Gastrocnemius medialis (tissue), 4 donors: ENCODE measurements at places on chromosomes 11 and 22. TPM values are rescaled to one million over a fixed set of nuclear protein-coding genes. Genes with fewer than 3 reads are reported as not detected.

DNHD1 gene
- total RNA-seq: 10.5 TPM

FGF3 gene
- not detected for total RNA-seq

NXF1 gene
- 27.2 TPM for total RNA-seq

DNA sequence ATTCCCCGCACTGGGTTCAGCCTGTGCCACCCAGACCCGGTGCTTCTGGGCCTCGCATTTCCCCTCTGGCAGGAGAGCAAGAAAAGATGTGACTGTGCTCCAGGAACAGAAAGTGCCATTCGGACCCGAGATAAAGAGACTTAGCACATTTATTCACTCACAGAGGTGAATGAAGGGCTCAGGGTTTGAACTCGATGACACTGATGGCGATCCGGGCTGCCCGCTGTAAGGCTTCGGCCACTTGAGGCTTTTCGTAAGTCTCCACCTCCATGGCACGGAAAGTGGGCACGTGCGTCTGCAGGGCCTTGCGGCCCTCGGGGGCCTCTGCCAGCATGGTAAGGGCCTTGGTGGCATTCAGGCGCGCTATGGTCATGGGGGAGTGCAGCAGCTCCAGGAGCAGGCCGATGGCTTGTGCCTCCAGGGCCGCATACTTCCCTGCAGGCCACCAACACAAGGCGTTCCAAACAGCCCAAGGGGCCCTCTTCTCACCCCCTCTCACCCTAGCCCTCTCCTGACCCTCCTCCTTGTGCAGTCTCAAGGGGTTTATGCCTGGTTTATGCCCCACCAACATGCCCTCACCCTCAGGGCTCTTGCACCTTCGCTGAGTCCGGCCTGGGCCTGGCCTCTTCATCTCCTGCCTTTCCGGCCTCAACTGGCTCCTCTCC, 10.9 kb upstream of the GNAZ start:
- H3K4me1 ChIP-seq: no peaks in the 10 kb centered on the region
- no peaks in the 10 kb centered on the region for H3K36me3 ChIP-seq

DNA sequence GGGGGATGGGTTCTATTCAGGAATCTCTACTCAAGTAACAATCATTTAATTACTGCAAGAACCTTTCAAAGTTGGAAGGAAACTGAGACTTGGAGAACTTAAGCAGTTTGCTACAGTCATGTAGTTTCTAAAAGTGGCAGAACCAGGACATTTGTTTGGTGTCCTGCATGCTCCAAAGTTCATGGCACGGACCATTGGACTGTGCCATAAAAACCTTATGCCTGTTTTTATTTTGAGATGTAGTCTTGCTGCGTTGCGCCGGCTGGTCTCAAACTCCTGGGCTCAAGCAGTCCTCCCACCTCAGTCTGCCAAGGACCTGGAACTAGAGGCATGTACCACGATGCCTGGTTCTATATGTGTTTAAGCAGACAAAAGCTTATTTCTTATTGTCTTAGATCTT, 18.6 kb upstream of the AIFM3 start:
- H3K4me1 ChIP-seq: peaks cover 41% of the 10 kb centered on the region
- H3K4me3 ChIP-seq: no peak overlapping the region
- H3K36me3 ChIP-seq: peaks cover 29% of the 10 kb centered on the region
- no peak for DNase-seq
- H3K27ac ChIP-seq: no peak overlapping the region

GRCh38 chr11:102476069-102476468, 23.5 kb upstream of the TMEM123 start:
- no peak overlapping the region for H3K4me3 ChIP-seq
- no peaks in the 10 kb centered on the region for H3K27me3 ChIP-seq
- H3K36me3 ChIP-seq: no peaks in the 10 kb centered on the region
- H3K27ac ChIP-seq: no peak overlapping the region
- DNase-seq: no peak
- no peaks in the 10 kb centered on the region for H3K4me1 ChIP-seq

DNA sequence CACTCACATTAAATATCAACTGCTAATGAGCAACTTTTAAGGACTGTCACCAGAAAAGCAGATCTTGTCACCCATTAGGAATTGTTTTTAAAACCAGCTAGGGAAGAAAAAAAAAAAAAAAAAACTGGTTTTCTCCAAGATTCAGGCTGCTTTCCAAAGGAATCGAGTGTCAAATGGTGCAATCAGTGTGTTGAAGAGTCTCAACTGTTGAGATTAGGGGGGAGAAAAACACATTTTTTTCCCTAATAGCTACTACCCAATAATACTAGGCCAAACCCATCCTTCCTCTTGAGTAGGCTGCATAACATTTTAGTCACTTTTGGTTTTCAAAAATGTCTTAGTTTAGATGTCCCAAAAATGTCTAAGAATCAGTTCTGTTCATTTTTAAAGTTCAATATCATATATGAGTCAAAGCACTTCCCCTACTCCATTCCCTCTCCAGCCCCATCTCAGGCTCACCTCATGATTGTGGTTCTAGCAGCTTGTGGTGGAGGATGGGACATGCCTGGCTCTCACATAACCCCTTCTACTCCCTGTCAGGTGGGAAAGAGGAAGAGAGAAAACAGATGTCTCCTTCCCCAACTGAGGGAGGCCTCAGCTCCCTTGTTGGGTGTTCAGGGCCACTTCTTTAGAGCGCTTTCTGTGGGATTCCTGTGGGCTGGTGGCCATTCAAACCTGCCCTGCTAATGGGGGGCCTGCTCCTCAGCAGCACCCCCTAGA, 193.6 kb downstream of the CWF19L2 start:
- no peaks in the 10 kb centered on the region for H3K4me1 ChIP-seq
- no peak overlapping the region for H3K4me3 ChIP-seq
- H3K27me3 ChIP-seq: no peaks in the 10 kb centered on the region
- no peak overlapping the region for H3K27ac ChIP-seq

DNA sequence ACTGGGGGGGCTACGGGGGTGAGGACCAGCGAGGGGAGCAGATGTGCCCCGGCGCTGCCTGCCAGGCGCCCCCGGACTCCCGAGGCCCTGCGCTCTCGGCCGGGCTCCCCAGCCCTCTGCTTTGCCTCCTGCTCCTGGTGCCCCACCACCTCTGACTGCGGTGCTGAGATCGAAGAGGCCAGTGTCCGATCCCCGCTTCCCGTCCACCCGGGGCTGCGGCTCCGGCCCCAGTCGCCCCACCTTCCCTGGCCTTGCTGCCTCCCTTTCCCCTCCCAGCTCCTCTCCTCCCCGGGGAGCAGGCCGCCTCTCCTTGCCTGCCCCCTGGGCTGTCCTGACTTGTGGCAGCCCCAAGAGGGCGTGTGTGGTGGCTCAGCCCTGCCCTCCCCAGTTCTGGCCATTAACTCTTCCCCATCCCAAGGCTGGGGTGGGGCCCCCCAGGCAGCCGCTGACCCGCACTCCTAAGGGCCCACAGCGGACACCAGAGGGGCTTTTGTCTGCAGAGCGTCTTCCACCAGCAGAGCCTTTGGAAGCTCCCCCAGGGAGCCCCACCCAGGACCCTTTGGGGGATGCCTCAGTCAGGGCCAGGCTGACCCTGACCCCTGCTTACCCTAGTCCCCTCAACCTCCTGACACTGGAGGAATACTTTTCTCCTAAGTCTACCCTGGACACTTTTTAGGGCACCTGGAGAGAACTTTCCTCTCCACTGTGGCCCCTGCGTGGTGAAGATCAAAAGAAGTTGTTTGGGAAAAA, 16.6 kb downstream of the RTN4RL2 start:
- peak overlapping the region; percentile 67 for H3K27ac ChIP-seq
- H3K4me3 ChIP-seq: peak overlapping the region; percentile 75
- no peaks in the 10 kb centered on the region for H3K27me3 ChIP-seq
- H3K36me3 ChIP-seq: no peaks in the 10 kb centered on the region

- H3K36me3 ChIP-seq: no peaks in the 10 kb centered on the region
- no peaks in the 10 kb centered on the region for H3K4me1 ChIP-seq
- no peak overlapping the region for H3K27ac ChIP-seq
- DNase-seq: no peak
- H3K4me3 ChIP-seq: no peak overlapping the region
- H3K27me3 ChIP-seq: no peaks in the 10 kb centered on the region
Observed at GRCh38 chr22:35528927-35529326, 11.7 kb upstream of the RASD2 start.

- no peak overlapping the region for H3K4me3 ChIP-seq
- no peak for DNase-seq
- H3K36me3 ChIP-seq: no peaks in the 10 kb centered on the region
Observed at GRCh38 chr11:33362051-33362910, 105.1 kb downstream of the HIPK3 start.

DNA sequence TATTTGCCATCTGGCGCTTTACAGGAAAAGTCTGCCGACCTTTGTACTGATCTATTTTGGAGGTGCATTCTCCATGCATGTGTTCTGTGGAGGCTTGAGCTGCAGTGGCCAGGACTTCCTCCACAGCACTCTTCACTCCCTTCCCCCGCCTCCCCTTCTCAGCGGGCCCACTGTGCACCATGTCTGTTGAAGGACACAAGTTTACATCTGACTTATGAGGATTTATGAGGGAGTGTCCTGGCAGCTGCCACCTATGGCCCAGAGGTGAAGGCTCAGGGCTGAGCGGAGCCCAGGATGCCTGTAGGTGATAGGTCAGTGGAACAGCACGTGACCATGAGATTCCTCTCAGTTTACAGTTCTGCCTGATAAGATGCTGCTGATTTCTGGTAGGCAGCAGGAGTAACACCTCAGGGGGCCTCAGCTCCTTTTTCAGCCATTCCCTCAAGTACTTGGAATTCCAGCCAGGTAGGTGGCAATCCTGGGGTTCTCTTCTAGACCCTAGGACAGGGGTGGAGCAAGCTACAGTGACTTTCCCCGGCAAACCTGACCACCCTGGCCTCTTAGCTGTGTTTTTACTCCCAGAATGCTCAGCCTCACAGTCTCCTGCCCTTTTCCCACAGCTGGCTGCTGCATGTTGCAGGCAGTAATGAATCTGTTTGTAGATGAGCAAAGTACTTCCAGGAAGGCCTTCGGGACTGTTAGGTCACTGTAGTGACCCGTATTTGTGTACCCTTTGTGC, 59.9 kb downstream of the PPFIBP2 start:
- H3K4me1 ChIP-seq: peaks cover 79% of the 10 kb centered on the region
- no peaks in the 10 kb centered on the region for H3K27me3 ChIP-seq
- no peak for DNase-seq
- no peak overlapping the region for H3K4me3 ChIP-seq
- H3K27ac ChIP-seq: peak overlapping the region; percentile 26

DNA sequence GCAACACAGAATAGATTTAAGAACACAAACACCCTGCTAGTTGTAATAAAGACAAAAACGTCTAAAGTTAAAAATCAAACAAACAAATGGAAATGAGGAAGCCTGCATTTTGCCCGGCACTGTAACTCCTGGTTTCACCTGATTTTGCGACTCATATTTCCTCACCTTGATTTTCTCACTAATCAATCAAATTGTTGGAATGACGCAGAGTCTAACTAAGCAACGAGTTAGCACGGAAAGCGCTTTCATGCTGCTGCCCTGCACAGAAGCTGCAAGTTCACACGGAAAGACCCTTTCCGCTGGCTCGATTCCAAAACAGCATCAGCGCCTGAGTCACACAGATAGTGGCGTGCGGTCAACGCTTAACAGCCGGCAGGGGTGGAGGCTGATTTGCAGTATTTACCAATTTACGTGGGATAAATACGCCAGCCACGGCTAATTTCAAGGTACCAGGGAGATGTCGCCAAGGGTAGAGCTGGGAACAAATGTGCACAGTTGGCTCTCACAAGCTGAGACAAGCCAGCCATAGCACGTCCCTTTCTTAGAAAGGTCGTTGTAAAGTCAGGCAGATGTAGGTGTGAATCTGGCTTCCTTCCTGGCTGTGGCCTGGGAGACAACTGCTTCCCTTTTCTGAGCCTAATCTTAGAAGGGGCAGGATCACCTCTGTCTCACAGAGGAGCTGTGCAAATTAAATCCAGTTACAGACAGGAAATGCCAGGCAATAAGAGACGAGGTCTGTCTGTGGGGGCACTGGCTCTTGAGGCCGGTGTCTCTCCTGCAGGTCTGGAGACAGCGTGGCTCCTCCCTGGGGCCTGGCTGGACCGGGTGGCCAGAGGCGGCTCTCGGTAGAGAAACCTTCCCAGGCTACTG, 76.9 kb upstream of the TTLL12 start:
- peak overlapping the region; percentile 2 for H3K4me3 ChIP-seq
- DNase-seq: no peak
- H3K27me3 ChIP-seq: peaks cover 4% of the 10 kb centered on the region
- no peak overlapping the region for H3K27ac ChIP-seq

- no peak overlapping the region for H3K27ac ChIP-seq
- no peak for DNase-seq
- H3K27me3 ChIP-seq: no peaks in the 10 kb centered on the region
Observed at GRCh38 chr22:23755711-23756110, 1.5 kb upstream of the VPREB3 start.

GRCh38 chr11:776263-776560, 1.1 kb downstream of the GATD1 start:
- DNase-seq: no peak
- no peaks in the 10 kb centered on the region for H3K27me3 ChIP-seq
- no peak overlapping the region for H3K27ac ChIP-seq

GRCh38 chr22:44392446-44392921, 79.7 kb upstream of the SHISAL1 start:
- peaks cover 4% of the 10 kb centered on the region for H3K27me3 ChIP-seq
- H3K36me3 ChIP-seq: no peaks in the 10 kb centered on the region
- no peak overlapping the region for H3K27ac ChIP-seq
- no peak for DNase-seq
- H3K4me1 ChIP-seq: no peaks in the 10 kb centered on the region
- no peak overlapping the region for H3K4me3 ChIP-seq

- no peaks in the 10 kb centered on the region for H3K4me1 ChIP-seq
- no peak overlapping the region for H3K27ac ChIP-seq
- H3K27me3 ChIP-seq: no peaks in the 10 kb centered on the region
- H3K4me3 ChIP-seq: no peak overlapping the region
- DNase-seq: no peak
Observed at GRCh38 chr11:42992594-42992993, 319.2 kb upstream of the API5 start.

GRCh38 chr11:107272561-107272960, 185.1 kb downstream of the CWF19L2 start:
- H3K36me3 ChIP-seq: no peaks in the 10 kb centered on the region
- H3K27ac ChIP-seq: no peak overlapping the region
- H3K4me3 ChIP-seq: no peak overlapping the region
- no peaks in the 10 kb centered on the region for H3K4me1 ChIP-seq
- H3K27me3 ChIP-seq: no peaks in the 10 kb centered on the region

DNA sequence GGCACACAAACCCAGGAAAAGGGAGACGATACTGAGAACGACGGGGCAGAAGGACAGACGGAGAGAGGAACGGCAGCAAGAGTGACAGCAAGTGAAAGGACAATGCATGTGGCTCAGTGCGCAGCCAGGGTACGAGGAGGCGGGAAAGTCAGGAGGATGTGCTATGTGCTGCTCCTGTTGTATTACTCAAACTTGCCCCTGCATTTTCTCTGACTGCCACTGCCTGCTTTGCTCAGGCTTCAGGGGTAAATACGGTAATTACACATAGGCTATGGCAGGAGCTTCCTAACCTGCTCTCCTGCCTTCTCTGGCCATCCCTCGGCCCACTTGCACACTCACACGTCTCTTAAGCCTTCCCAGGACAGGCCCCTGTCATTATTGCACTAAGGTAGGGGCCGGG, 94.8 kb downstream of the FEZ1 start:
- H3K27me3 ChIP-seq: no peaks in the 10 kb centered on the region
- peaks cover 51% of the 10 kb centered on the region for H3K4me1 ChIP-seq
- H3K4me3 ChIP-seq: no peak overlapping the region
- no peak for DNase-seq
